ENCODE measurements at places on chromosomes 12 and 14.

DNA sequence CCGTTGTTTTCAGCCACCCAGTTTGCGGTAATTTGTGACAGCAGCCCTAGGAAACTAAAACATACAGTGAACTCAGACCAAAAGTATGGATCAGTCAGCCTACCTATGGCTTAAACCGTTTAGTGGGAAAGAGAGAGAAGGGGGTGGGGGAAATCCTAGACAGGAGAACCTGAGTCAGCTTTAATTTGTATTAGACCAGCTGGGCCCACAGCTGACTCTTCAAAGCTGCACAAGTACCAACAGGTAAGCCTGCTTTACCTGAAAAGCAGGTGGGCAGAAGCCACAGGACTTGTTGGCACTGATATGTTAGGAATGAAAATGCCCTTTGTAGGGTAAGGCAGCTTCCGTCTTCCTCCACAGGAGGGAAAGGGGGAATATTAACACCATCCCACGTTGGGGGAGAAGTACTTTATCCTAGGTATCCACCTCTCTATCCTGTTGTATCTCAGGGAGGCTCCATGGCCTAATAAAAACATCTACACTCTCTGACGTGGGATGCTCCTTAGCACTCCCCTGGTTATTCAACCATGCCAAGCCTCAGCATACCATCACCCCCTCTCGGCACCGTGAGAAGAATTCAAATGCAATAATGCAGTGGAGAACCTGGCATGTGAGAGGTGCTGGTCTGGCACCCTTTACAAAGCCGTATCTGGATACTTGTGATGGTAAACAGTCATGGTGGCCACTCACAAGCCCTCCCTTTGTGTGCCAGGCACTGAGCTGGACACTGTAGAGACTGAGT is 70.3 kb downstream of the STON2 start:
- DNase-seq = no peak

DNA sequence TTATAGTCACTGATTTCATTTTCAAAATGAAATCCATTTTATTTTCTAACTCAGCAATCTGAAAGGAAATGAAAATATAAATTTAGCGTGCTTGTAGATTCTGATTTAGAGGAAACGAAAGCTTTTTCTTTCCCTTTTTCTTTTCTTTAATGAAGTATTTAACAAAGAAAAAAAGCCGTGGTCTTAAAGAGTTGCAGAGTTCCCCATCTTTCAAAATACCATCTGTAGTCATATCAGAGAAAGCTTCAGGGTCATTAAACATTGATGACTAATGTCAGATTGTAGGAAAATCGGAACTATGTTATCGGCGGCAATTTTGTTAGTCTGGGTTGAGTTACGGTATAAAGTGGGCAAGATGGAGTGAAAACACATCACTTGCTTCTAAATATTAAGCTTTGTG is 32.3 kb downstream of the DRAM1 start:
- DNase-seq = no peak

DNA sequence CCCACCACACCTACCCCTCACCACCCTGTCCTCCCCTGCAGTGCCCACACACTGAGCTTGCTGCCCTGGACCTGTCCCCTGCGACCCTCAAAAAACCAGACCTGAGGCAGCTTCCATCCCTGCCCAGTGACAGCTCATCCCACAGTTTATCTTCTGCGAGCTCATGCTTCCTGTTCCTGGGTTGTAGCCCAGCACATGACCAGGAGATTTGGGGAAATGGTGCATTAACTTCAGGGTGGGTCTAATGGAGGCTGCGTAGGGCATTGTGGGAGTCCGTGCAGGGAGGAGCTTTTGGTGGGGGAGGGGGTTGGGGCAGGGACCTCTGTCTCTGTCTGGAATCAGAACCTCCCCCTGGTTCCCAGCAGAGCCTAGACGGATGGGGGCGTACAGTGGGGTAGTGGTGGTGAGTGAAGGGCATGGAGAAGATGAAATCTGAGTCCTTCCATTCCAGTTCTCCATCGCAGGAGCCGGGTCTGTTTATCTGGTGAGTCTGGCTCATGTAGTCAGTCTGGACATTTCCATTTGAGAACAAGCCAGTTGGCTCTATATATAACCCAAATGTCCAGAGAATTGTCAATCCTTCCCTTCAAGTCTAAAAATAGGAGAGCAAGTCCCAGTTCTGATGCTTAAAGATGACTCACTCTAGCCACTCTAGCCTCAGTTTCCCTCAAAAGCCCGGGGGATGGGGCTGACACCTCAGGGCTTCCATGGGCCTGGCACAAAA is 270.9 kb downstream of the CACNA1C start:
- no peak for DNase-seq

- DNase-seq = no peak
Measured at GRCh38 chr14:35895256-35895655, 69.1 kb downstream of the BRMS1L start.

DNA sequence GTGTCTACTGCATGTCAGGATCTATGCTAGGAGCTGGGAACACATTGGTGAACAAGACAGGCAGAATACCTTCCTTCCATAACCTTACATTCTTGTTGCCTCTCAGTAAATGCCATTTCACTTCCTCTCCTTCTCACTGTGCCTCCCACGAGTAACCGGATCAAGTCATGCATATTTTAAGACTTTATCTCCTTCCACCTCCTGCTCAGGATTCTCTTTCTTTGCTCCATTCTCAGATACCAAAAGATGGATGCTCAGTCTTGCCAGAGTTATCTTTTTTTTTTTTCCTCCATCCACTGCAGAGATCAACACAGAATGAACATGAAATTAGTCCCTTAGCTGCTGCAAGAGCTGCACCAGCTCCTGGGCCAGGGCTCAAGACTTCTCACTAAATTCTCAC is 20.0 kb upstream of the APPL2 start:
- no peak for DNase-seq

DNA sequence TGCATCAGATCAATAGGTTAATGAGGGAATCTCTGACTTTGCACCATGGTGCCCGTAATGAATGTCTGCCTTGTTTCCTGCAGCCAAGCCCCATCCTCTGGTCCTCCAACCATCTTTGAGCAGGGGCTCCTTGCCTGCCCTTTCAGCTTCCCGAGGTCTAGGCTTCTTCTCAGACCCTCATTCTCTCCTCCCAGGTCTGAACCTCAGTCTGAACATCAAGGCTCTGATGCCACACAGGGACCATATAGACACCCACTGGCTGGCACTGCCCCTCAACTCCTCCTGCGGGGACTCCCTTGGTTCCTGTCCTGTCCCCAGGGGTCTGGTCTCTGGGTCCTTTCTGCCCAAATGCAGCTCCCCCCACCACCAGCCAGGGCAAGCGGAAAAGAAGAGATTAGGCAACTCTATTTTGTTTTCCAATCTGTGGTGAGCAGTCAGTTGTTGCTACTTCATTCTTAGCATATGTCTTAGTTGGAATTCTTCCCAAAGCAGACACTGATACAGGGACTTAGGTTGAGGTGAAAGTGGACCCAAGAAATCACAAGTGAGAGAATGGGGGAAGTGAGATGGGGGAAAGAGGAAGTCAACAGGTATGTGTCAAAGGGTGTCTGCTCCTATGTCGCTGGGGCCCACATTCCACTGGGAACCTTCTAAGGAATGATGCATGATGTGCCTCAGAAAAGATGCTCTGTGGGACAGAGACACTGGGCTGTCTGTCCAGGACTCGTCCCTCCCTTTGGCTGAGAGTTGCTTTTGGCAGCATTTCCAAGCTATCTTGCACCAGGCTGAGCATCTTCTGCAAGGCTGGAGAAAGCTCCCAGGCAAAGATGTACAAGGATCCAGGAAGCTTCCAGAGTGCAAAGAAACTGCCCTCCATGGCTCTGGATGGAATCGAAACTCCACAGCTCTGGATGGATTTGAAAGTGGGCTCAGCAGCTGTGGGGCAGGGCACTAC is 1096.5 kb upstream of the TMEM132C start:
- DNase-seq = no peak

- DNase-seq = no peak
Measured at GRCh38 chr12:65889144-65889880, 65.0 kb downstream of the HMGA2 start.

GRCh38 chr12:96112733-96113132 is 77.3 kb upstream of the LTA4H start:
- DNase-seq = no peak

DNA sequence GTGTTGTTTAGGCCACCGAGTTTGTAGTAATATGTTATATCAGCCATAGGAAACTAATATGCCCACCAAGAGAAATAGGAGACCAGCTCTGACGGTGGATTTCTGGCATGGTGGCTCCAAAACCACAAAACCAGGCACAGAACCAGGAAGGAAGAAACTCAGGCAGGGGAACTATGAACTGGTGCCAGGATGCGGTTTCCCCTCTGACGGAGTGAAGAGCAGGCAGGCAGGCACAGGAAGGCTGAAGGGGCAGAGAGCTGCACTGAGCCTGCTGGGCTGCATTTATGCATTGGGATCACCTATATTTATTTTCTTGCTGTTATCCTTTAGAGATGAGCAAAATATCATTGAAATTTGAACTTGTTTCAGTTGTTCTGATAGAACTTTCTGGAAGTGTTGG is 479.4 kb downstream of the VRK1 start:
- DNase-seq = no peak
